ENCODE measurements at places on chromosomes 12 and 14.
A peak's percentile ranks its signal among the peaks of the same experiment; 100 is the strongest.

- DNase-seq, result no peak
These were observed 37.9 kb downstream of the ISCA2 start for GRCh38 chr14:74531467-74531866.

GRCh38 chr12:124098101-124098757 is 125.2 kb downstream of the ZNF664 start:
- no peak for DNase-seq

GRCh38 chr12:6608592-6609281 is 1.6 kb upstream of the CHD4 start:
- no peak for DNase-seq

GRCh38 chr12:120574106-120574505 is 7.1 kb downstream of the POP5 start:
- DNase-seq, result no peak

- no peak for DNase-seq
These were observed 784.6 kb downstream of the TMTC2 start for GRCh38 chr12:83471341-83471740.

- no peak for DNase-seq
These were observed 19.8 kb downstream of the WNK1 start for GRCh38 chr12:772056-772697.

DNA sequence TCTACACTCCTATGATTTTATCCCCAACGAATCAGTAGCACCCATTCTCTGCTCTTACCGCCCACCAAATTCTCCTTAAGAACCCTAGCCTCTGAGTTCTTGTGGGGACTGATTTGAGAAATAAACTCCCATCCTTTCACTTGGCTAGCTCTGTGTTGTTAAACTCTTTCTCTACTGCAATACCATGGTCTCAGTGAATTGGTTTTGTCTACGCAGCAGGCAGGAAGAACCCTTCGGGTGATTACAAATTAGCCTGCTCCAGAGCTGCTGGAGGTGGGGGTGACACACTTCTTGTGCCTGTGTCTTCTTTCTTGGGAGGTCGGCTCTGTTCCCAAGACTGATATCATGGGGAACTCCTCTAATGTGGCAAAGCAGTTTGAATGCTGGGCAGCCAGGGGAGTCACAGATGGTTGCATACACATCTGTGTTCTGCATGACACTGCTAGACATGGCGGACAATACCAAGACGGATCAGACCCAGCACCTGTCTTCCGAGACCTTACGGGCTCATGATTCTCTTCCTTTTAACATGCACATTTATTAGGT is 1.6 kb upstream of the C1S start:
- DNase-seq, result no peak

- no peak for DNase-seq
These were observed 4.1 kb downstream of the CDKN1B start for GRCh38 chr12:12721176-12721751.

DNA sequence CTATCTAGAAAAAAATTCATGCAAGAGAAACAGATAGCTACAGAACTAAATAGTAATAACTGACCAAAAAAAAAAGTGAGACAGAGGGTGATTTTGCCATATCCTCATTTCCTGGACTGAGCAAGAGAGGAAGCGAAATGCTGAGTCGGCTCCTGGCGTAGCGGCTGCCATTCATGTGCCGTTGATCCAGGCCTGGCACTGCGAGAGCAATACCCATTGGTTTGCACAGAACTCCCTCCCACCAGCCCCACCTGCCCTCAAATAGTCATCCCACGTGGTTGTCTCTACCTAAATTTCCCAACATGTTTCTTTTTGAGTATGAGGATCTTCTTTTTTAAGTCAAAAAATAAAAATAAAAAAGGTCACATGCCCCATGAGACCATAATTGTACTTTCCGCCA is 9.4 kb upstream of the WNT5B start:
- DNase-seq, result no peak

GRCh38 chr12:3010214-3010930 is 51.2 kb downstream of the TEAD4 start:
- no peak for DNase-seq

- DNase-seq, result no peak
These were observed 669 bp downstream of the RFX4 start for GRCh38 chr12:106583242-106584103.

DNA sequence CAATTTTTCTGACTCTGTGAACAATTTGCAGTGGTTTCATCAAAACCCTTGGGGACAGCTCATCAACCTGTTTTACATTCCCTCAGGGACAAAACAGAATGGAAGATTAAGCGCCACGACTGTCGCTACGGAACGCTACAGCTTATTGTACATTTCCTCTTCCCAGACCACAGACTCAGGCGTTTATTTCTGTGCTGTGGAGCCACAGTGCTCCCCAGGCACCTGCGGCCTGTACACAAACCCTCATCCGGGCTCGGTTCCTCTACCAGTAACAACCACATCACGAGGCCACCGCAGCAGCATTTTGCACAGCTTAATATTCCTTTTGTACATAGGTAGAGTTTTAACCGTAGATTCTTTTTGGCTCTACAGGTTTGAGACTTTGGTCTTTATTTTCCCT is 397.4 kb upstream of the OR4E1 start:
- DNase-seq, result no peak

- DNase-seq, result no peak
These were observed 612 bp downstream of the WBP11 start for GRCh38 chr12:14802721-14803010.

GRCh38 chr12:12349711-12350665 is at the start of gene MANSC1:
Gene MANSC1, minus strand, starts transcription at chr12:12350242. Its CDS starts 6,928 bp downstream, at chr12:12343314.
- DNase-seq, result peak; percentile 6

GRCh38 chr12:27589419-27589818 is 65.4 kb downstream of the PPFIBP1 start:
- DNase-seq, result no peak

DNA sequence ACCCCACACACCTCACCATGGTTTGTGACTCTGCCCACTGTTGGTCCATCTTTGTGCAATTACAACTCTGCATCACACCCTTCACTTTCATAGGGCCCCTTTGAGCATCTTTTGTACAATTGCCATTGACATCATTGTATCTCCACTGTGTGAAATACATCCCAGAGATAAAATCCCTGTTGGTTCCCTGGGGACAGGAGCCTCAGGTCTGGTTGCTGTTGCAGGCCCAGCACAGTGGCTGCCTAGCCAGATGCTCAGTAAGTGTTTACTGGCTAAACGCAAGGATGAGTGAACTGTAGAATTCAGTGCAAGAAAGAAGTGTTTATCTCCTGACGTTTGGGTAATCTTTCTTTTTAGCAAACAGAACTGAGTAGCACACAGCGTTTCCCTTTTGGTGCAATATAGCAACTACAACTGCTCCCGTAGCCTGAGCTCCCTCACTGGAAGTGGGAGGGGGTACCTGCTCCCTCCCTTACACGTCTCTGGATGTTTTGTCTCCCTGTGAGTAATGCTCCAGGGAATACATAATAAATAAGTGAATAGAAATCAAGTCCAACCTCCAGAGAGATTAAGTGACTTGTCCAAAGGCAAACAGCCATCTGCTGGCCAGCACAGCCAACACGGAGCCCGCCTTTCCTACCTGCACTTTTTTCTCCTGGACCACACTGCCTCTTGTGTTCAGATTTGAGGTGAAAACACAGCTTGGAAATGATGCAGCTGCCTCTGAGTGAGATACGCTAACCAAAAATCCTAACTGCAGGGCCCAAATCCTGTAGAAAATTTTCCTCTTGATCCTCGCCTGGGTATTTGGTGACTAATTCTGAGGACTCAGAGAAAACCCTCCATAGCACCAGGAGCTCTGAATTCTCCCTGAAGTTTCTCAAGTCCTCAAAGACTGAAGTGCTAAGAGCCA is 27.4 kb downstream of the GALNT16 start:
- no peak for DNase-seq

DNA sequence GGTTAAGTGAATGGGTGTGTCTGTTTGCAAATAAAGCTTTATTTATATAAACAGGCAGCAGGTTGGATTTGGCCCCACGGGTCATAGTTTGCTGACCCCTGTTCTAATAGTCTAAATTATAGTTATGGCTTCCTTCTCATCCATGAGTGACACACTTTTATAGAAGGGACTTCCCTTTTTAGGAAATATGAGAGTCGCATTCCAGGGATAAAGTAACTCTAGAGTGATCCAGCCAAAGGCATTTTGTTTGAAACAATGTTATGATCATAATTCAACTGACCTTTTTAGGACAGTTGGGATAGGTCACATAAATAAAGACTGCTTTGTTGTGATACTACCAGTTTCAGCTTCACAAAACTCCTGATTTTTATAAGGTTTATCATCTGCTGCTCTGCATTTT is 87.9 kb downstream of the ALX1 start:
- DNase-seq, result no peak

DNA sequence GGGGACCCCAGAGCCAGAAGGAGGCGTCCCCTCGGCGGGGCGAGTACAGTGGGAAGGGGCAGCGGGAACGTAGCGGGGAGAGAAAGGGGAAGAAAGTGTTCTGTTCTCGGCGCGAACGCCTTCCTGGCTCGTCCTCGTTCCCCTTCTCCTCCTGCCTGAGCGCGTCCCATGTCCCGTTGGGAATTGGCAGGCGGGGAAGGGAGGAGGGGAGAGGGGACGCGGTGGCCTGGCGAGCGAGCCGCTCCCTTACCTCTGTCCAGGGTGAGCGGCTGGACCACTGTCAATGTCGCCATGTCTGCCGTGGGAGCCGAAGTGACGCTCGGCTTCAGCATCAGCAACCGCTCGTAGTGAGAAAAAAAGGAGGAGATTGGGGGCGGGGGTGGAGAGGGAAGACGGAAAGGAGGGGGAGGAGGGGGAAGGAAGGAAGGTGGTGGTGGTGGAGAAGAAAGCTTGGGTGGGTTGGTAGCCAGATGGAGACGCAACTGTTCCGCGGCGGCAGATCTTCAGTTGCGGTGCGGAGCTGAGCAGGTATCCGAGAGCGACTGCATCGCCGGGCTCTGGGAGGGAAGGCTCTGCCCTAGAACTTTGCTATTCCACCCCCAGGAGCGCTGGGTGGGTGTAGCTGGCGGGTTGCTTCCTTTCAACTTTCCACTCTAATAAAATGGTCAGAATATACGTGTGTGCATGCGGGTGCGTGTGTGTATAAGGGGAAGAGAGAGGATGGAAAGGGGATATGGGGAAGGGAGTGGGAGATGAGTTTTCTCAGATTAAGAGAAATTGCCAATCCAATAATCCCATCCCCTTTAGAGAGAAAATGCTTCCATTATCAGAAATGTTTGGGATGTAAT is at the start of gene LIN7A:
Gene LIN7A (minus strand): TSS at position 544 of the 848 bp plus-strand sequence. CDS start 212 bp downstream, at position 332.
- no peak for DNase-seq

DNA sequence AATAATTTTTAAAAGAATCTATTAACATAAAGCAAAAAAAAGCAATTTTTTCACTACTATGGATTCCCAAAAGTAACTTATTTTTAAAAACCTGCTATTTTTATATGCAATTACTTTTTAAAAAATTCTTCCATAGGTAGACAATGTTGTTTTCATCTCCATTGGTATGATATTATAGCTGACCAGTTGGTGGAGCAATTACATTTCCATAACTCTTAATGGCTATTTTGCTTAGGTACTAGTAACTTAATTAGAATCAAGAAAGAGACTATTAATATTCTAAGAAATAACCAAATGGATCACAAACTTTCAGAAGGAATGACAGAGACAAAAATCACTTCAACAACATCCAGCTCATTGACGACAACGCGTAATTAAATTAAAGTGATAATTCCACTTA is 64.7 kb upstream of the PTCSC3 start:
- no peak for DNase-seq

GRCh38 chr14:30620178-30620577 is 1.9 kb upstream of the SCFD1 start:
- no peak for DNase-seq

DNA sequence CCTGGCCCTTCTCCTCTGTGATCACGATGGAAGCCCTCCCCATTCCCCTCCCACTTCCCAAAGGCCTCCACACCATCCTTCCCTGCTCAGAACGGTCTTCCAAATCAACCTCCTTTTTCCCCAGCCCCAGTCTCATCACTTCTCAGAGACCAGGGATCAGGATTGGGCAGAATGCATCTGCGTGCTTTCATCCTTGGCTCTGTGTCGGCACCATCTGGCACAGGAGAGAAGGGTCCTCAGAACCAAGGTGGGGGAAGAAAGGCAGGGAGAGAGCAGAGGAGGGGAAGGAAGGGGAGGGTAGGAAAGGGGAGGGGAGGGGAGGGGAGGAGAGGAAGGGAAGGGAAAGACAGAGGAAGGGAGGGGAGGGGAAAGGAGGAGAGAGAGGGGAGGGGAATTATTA is 52.4 kb upstream of the FICD start:
- DNase-seq, result no peak

DNA sequence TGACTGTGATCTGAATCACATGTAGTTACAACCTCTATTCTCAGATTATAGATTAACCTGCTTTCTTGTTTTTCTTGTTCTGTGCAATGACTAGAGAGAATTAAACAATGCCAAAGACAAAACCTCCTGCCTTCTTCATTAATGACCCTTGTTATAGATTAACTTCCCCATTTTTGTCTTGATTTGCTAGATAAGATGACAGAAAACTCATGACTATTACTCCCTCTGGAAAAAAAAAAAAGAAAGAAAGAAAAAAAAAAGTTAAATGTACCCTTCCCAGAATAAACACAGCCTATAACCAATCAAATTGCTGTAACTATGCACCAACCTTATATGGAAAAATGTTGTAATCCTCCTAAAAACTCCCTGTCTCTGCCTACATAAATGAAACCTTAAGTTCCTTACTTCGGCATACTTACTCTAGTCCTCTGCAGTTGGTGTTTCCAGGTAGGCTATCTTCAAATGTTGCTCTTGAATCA is 41.1 kb upstream of the PCED1B start:
- no peak for DNase-seq

DNA sequence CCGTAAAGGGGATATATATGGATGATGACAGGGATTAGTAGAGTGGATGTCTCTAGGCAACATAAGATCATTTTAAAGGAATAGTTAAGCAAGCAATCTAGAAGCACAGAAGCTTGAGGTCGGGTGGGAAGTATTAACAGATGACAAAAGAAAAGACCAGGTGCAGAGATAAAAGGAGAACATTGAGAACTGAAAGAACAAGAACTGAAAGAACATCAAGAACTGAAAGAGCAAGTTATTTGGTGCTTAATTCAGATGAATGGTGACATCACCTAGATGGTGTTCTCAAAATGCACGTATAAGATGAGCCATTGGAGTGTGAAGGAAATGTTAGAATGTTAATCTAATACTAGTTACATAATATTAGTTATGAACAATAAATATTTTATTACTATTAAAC is 224.0 kb upstream of the PDE3A start:
- DNase-seq, result no peak

- no peak for DNase-seq
These were observed 119.7 kb upstream of the TMCC3 start for GRCh38 chr12:94769776-94770759.
